HTR-8/SVneo (cell line): ENCODE measurements at places on chromosomes 4 and X.
A peak's percentile ranks its signal among the peaks of the same experiment; 100 is the strongest.

- DNase-seq, result no peak
These were observed 4.7 kb upstream of the JAKMIP1 start for GRCh38 chr4:6204871-6205566.

GRCh38 chr4:84379917-84380641, 119.0 kb downstream of the NKX6-1 start:
- DNase-seq, result no peak

DNA sequence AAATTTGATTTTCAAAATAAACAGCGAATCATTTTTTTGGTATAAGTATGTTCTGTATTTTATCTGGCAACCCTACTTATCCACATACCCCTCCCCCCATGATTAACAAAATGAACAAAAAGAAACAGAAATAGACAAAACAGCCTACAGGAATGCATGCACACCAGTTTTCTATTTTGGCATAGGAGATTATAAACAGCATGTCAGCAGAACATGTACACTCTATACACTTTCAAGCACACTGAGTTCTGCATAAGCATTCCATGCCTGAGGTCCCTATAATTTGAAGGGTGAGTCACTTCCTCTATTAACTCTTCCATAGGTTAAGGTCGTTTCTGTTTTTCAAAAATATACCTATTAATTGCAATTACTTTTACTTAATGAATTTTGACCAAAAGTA, 28.0 kb upstream of the ZNF280C start:
- DNase-seq, result no peak

DNA sequence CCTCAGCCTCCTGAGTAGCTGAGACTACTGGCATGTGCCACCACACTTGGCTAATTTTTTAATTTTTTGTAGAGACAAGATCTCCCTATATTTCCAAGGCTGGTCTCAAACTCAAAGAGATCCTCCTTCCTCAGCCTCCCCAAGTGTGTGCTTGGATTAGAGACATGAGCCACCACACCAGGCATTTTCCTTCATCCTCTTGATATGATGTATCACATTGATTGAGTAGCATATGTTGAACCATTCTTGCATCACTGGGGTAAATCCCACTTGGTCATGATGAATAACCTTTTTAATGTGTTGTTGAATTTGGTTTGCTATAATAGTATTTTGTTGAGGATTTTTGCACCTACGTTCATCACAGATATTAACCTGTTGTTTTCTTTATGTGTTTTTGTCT, 24.2 kb upstream of the PPM1K start:
- DNase-seq, result no peak

GRCh38 chrX:360496-361150, 26.1 kb downstream of the PPP2R3B start:
- DNase-seq, result no peak

- no peak for DNase-seq
These were observed 46.0 kb upstream of the NFKB1 start for GRCh38 chr4:102454981-102455685.

DNA sequence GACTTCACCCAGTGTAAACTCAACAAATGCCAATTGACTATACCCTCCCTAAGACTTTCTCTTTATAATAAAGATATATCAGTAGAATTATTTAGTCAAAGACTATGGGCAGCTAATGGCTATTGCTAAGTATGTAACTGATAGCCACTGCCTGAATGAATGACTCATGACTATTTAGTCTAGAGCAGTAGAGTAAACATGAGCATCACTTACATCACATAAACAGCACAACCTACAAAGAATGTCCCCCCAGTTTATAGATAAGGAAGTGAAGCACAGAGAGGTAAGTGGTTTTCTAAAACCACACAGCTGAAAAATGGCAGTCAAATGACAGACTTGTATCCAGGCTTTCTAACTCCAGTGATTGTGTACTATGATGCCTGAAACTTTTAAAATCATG, 507.0 kb downstream of the PPARGC1A start:
- DNase-seq, result no peak

- no peak for DNase-seq
These were observed 59.7 kb upstream of the BEX4 start for GRCh38 chrX:103155201-103155600.

DNA sequence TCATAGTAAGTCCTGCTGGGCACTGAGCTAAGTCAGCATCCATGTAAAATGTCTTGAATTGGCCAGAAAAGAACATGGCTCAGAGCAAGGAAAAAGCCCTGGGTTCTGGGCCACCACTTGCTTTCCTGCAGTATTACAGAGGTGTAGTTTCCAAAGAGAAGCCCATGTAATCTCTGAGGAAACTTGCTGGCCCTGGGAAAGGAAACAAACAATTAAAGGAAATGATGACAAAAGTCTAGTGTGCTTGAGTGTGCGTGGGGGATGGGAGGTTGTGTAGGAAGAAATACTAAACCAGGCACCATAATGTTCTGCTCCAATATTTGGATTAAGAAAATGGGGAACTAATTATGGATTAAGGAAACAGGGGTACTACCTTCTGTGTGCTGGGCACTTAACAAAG, 39.5 kb upstream of the SMIM10L2A start:
- DNase-seq, result no peak

DNA sequence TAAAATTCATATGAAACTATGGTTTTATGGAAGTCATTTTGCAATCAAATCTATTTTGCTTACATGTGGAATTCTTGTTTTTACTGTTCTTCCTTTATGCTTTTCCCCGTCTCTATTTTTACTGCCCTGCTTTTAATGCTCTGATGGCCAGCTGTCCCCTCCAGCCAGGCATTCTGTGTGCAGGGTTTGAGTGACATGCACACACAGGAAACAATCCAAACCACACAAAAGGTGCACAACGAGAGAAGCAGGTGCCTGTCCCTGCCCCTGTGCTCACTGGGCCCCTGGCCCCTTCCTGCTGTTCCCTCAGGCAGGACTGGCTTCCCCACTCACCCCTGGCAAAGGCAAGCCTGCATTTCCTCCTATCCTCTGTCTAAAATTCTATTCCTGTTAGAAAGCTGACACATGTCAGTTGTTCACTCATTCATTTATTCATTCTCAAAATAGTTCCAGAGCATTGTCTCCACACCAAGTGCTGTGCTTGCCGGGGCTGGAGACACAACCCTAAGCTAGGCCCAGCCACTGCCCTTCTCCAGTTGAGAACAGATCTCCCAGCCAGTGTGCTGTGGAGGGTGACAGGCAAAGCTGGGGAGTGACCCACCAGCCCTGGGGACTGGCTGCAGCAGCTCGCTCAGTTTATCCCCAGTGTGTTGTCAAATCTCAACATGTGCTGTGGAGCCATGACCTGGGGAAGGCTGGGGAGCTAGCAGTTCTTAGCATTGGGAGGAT, 346.3 kb downstream of the FBXW7 start:
- no peak for DNase-seq

- no peak for DNase-seq
These were observed 76.2 kb downstream of the GSTCD start for GRCh38 chr4:105784761-105785160.

GRCh38 chr4:21710179-21710835, 238.3 kb downstream of the KCNIP4 start:
- DNase-seq, result no peak

GRCh38 chr4:151859641-151860040, 98.8 kb upstream of the GATB start:
- no peak for DNase-seq

DNA sequence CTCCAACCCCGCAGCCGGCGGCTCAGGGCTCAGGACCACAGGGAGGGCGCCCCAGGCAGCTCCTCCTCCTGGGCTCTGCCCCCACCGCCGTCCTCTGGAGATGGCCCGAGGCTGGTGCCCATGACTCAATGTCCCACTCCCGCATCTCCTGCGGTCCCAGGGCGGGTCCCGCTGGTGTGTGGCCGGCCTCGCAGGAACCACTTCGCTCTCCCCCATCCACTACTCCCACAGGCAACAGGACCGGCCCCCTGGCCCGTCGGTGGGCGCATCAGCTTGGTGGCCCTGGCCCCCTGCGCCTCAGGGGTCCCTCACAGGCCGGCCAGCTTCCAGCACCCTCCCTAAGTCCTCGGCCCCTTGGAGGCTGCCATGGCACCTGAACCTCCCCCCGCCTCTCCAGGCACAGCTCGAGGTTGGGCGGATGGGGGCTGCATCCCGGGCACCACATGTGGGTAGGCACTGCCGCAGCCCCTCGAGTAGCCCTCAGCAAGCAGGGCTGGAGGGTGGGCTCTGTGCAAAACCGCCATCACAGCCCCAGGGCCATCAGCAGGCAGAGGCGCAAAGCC, 22.8 kb upstream of the SPON2 start:
- no peak for DNase-seq

DNA sequence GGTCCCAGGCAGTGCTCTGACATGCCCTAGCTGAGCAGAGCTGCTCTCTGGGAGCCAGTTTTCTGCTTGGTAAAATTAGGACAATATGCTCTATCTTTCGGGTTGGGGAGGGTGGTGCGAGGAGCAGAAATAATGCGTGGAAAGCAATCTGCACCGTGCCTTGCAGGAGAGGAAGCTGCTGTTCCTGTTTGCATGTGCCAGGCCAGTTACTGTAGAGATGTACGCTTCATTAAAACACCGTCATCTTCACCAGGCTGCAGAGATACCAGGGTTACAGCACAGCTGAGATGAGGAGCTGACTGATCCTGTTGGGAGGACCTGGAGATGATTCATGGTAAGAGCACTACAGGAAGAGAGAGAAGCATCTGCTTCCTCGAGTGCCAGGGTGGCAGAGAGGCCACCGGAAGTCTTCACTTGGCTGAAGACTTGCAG, 29.5 kb upstream of the IRF2 start:
- peak; percentile 21 for DNase-seq

DNA sequence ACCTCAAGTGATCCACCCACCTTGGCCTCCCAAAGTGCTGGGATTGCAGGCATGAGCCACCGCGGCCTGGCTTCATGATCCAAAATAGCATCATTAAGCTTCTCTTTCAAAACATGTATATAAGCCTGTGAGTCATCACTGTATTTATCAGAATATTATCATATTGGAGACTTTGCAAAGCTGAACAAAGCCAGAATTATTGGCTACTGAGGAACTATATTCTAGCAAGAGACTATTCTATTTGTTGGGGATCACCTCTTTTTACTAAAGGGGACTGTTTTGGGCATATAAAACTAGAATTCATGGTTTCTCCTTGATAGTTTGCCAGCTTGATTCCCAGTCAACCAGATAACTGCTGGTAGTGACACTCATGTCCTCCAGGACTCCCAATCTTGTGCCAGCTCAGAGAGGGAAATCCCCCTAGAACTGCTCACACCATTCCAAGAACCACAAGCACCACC, 40.1 kb downstream of the TET2 start:
- DNase-seq, result no peak

DNA sequence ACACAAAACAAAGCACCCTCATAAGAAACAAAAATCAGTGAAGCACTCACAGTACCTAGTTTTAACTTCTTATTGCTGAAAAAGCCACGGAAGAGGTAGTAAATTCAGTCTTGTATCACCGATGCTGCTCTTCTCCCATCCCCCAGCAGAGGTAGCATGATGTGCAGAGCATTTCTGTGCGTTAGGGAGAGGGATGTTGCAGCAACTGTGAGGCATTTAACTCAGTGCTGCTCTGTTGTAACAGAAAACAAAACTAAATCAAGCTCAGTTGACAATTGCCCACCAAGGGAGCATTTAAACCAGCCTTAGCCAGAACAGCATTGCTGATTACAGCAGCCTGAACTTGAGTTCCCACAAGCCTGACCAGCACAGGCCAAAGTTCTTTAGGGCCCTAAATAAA, 1279.7 kb upstream of the ADGRL3 start:
- DNase-seq, result no peak

DNA sequence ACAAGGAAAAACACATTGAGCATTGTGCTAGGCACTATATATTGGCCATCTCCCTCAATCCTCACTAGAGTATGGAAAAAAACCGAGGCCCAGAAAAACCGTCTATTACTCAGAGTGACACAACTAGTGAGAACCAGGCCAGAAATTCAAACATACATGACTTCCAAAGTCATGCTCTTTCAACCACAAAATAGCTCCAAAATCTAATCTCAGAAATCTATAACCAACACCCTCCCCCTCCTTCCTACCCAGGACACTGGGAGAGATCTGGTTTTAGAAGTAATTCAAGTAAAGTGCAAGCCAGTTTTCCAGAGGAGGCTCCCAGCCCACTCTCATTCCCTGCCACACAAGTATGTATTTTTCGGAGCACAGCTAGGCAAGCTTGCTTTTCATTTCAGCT, 7.6 kb downstream of the HS3ST1 start:
- DNase-seq, result no peak

DNA sequence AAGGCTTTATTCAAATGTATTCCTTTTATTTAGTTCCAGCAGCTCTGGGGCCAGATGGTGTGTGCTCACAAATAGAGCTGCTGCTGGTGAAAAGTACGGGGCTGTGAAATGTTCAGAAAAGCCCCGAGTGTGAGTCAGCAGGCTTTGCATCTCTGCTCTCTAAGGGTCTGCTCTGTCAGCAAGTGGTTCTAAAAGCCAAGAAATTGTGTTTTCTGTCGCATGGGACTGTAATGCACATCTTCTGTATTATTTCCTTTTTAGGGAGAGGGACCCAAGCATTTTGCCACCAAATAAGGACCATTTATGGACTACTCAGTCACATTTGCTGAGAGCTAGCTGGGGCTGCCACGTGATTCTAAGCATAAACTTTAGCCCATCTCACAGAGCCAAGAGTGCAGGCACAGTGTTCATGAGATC, 82.9 kb upstream of the NHS start:
- DNase-seq, result no peak

DNA sequence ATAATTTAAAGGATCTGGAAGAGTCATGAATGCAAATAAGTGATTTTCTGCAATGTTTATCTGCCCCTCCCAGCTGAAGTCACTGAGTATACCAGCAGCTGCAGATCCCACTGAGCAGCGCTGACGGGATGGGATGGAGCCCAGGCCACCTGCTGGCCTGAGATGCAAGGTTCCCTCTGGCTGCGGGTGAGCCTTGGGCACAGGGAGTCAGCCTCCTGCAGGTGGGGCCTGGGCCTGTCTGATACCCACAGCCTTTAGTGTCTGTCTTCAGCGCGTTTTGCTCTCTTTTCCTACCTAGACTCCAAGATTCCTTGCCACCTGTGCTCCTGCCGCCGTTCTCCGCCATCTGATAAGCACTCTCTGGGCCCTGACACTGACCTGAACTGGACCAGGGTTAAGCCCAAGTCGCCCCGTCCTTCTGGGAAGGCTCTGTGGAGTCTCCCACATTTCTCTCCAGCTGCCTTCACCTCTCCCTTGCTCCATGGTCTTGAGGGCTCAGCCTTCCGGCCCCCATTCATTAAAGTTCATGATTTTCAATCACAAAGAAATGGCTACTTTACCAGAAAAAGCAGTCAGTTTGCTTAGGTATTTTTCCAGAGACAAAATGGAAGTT, 223.1 kb upstream of the FAT1 start:
- peak; percentile 64 for DNase-seq

GRCh38 chr4:83771113-83771705, 235.3 kb downstream of the GPAT3 start:
- peak; percentile 33 for DNase-seq

GRCh38 chrX:134949271-134949670, 41.5 kb upstream of the SMIM10 start:
- DNase-seq, result no peak
